Ascending aorta (tissue), 2 donors: ENCODE measurements at places on chromosomes 2 and 18.

- no peak for DNase-seq
Measured at GRCh38 chr2:56099963-56100362, 83.8 kb upstream of the CCDC85A start.

DNA sequence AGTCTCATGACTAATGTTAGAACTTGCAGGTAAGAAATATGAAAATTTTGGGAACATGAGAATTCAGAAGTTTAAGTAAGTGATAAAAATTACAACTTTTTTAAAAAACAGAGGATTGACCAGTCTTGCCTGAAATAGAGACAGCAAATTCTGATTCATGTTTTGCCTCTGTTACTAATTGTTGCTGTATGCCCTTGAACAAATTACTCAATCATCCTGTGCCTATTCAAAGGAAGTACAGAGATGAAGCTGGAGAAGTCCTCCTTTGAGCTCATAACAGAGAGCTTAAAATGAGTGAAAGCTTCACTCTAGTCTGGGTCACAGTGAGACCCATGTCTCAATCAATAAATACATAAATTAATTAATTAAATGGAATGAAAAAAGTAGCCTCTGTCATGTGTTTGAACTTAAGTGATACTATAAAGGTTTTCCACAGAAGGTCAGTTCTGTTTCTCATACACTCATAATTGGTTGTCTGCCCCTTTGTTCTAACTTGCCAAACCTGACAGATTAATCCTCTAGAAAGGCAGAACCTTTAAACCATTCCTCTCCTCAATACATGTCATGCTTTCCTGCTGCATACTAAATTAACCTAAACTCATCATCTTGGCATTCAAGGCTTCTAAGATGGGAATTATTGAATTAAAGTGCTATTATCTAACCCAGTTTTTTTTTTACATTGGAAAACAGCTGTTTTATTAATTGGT, 374.6 kb upstream of the LRATD1 start:
- DNase-seq: no peak

GRCh38 chr2:105287692-105288091, 41.8 kb downstream of the TGFBRAP1 start:
- no peak for DNase-seq

- no peak for DNase-seq
Measured at GRCh38 chr2:219485201-219485580, 13.5 kb upstream of the GMPPA start.

DNA sequence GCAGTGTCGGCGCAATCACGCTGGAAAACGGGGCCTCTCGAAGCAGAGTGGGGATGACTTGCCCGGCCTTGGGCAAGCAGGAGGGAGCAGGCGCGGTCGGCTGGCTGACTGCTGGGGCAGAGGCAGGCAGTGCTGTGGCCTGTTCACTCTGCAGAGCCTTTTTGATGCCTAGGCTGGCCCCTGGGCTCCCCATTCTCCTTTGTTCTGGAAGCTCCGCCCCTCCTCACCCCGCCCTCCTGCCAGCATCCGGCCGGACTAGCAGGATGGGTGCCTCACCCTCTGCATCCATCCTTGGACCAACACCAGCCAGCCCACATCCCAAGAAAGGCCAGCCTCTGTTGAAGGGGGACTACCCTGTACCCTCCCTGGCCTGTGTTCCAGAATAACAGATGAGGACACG, at the start of gene ASPRV1:
Gene ASPRV1, minus strand, starts transcription at position 136 of the 400 bp plus-strand sequence. CDS start 195 bp downstream, outside the sequence.
- DNase-seq: no peak

DNA sequence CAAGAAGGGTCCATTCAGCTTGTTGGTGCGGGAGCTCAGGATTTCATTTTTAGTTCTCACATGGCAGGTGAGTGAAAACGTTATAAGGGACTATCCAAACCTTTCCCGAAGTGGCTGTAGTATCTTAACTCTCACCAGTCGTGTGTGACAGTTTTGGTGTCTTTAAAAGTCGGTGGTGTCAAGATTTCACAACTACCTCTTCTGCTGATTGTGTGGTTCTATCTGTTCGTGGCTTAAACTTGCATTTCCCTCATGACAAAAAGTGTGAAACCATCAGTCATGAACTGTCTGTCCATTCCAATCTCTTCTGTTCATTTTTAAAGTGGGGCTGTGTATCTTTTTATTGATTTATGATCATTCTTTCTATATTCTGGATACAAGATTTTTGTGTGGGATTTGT, 3.8 kb upstream of the AQP12B start:
- no peak for DNase-seq
